Stimulated activated CD8-positive, alpha-beta memory T cell treated with anti-CD3 and anti-CD28 coated beads, Interleukin-4, amount 100 ng/mL, for 1 hour (primary cell): ENCODE measurements at places on chromosomes 3 and 15.

GRCh38 chr3:140950144-140950543 lies 8.5 kb downstream of the SLC25A36 start:
- DNase-seq: no peak

GRCh38 chr15:34726406-34727100 lies 28.2 kb downstream of the GJD2 start:
- no peak for DNase-seq

DNA sequence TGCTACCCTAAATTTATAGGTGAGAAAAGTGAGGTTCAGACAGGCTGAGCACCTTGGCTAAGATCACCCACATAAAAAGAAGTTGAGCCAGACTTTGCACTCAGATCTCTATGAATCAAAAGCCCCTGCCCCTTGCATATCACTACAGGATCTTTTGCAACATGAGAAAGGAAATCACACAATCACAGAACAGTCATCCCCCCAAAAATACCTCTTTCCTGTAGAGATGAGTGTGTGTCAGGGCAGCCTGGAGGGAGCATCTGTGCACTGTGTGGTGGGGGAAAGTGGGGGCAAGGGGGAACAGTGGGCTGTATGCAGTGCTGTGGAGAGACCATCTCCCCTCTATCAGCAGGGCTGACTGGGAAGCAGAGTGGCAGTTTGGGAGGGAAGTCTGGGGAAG lies 46.6 kb downstream of the EPHB3 start:
- no peak for DNase-seq

DNA sequence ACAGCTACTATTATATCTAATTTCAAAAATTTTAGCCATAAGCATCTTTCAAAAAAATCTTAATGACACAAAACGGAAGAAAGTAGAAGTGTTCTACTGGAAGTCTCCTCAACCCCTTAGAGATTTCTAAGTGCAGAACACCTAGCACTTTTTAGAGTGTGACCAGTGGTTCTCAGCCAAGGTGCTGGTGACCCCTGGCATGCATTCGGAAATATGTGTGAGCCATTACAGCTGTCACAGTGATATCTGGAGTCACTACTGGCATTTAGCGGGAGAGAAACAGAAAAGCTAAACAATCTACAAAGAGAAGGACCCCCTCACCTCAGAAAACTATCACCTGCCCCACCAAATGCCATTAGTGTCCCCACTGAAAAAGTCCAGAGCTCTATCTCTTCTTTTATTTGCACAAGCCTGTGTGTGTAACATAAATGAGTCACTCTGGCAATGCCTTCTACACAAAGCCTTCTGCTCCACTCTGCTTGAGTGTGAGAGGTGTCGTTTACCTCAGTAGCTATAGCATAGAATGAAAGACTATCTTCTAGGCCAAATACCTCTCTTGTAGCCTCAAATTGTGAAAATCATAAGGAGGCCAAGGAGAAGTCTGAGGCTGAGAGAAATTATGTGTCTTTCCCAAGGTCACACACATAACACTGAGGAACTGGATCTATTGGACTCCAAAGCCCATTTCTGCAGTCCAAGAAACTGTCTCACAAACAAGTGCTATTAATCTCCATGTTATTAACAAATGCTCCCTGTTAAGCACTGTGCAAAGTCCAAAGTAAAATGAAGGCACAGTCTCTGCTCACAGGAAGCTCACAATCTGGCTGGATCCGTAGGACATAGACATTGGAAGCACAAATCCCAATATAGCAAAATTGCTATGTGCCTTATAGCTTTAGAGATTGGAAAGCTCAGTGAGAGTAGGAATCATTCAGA lies 28.5 kb upstream of the KCNMB2 start:
- DNase-seq: no peak

GRCh38 chr3:163766112-163766511 lies 1312.2 kb downstream of the SI start:
- no peak for DNase-seq

DNA sequence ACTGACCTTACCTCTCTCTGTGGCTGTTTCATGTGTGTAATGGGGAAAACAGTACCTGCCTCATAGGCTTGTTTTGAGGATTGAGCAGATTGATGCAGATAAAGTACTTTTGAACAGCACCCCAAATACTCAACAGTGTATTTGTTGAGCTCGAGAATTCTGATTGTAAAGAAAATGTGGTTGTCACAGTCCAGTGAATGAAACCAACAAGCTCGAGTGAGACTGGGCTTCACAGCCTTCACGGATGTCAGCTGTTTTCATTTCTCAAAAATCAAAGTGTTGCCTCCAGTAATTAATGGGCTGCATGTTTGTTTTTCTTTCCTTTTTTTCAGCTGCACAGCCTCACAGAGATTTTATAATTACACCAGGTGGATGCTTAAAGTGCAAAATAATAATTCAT lies 43.7 kb downstream of the PARP15 start:
- no peak for DNase-seq

GRCh38 chr3:127684871-127685707 lies 12.3 kb downstream of the ABTB1 start:
- no peak for DNase-seq

DNA sequence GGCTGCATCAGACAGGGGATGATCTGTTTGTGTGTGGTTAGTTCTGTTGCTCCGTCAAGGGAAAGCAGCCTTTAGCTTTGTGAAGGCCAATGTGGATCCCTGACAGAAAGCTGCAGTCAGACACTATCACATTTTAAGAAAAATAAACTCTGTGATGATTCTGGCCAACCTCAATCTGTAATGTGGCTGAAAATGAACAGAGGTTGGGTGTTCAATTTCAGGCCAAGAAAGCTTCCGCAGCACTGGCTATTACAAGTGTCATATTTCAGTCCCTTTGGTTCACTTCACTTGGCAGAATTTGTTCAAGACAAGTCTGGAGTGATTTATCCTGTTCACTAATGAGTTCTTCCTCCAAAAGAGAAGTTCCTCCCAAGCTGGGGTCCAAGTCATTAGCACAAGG lies 571.8 kb upstream of the IL12A start:
- no peak for DNase-seq

DNA sequence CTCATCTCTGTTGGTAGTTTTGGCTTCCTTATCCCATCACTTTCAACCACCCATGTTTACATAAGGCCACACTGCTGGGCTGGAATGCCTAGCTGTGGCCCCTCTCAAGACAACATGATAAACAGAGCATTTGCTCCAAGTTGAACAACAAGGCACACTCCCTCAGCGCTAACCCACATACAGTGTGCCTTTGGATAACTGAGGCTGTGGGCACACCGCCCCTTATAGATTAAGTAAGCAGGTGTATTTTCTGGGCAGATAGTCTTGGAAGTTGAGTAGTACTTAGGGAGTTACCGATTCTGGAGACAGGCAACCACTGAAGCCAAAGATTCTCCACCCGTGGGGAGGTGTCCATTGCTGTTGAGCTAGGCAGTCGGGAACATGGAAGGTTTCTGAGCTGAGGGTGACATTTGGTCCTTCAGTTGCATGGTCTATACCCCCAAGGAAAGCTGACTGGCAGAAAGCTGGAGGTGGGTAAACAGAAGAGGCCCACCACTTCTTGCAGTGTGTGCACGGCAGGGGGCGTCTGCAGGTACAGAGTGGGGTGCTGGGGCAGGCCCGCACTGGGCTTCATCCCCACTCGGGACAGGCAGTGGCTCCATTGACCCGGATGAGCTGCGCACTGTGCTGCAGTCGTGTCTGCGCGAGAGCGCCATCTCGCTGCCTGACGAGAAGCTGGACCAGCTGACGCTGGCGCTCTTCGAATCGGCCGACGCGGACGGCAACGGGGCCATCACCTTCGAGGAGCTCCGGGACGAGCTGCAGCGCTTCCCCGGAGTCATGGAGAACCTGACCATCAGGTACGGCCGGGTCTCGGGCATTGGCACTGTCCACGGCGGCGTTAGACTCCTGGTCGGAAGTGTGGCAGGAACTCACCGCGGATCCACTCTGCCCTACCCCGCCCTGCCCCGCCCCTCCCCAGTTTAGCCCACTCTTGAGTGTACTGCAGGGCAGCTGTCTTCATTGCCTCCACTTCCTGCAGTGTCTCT lies 16.8 kb downstream of the NOX5 start:
- DNase-seq: peak; percentile 3

- no peak for DNase-seq
These were observed 169.4 kb downstream of the SHQ1 start for GRCh38 chr3:72678867-72679266.

GRCh38 chr3:194300382-194300758 lies 50.8 kb downstream of the CPN2 start:
- no peak for DNase-seq

GRCh38 chr3:83559082-83559481 lies 1399.7 kb upstream of the CADM2 start:
- no peak for DNase-seq

- no peak for DNase-seq
These were observed 131.7 kb downstream of the STAG1 start for GRCh38 chr3:136620436-136620835.

GRCh38 chr3:128614076-128614475 lies 36.5 kb downstream of the RPN1 start:
- DNase-seq: no peak

DNA sequence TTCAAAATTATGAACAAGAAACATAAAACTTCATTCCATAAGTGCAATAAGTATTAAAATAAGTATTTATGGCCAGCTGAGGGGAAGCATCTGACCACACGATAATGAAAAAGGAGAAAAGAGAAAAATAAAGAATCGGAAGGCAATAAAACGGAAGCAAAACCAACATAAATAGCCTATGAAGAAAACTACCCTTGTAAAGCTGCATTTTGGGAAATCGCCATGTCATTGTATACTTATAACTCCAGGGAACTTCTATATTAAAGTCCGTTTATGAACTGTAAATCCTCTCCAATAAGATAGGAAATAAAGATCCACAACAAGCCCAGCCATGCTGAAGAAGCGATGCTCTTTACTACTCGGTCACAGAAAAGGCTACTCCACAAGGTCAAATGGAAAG lies 47.7 kb downstream of the MORC1 start:
- DNase-seq: no peak

DNA sequence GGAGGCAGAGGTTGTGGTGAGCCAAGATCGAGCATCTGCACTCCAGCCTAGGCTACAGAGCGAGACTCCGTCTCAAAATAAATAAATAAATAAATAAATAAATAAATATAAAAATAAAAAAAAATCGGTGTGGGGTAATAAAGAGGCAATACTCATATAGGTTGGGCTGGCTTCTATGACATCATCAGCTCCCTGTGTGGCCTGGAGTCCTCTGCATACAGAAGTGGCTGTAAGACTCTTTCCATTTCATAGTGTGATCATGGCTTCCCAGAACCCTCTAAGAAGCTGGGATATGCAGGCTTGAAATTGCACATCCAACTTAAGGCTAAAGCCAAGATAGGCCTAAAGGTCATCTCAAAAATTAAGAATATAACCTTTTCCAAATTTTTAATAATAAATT lies 101.6 kb downstream of the ZIC4 start:
- DNase-seq: no peak

DNA sequence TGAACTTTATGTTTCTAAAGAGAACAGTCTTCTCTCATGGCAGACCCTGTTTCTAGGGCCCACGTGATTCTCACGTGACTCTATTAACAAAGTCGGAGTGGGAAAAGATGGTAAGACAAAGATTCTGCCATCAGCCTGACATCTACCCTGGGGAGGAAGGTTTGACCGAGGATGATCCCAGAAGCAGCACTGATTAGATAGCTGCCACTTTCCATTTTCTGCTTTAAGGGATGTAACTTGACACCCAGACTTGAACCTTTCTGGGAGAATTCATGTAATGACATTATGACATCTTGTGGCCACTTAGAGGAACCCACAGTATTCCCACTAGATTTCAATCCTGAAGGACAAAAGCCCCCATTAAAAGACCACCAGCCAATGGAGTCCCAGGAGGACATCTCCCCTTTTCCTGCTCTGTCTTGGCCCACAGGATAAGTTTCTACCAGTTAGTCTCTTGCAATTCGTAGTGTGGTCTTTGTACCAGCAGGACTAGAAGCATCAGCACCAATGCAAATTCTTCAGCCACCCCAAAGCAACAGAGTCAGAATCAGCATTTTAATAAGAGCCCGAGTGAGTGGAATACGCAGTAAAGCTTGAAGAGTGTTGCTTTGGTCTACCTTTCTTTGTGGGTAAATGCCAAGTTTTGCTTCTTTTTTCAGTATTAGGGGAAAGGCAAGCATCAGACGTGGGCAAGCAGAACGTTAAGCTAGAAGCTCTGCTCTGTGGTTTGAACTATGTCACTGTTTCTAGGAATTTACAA lies 480.5 kb upstream of the PROK2 start:
- no peak for DNase-seq

GRCh38 chr15:66153549-66154415 lies 99.8 kb downstream of the MEGF11 start:
- no peak for DNase-seq

GRCh38 chr15:24146251-24146650 lies 459.1 kb upstream of the NDN start:
- DNase-seq: no peak

GRCh38 chr3:61360297-61360965 lies 109.2 kb upstream of the FHIT start:
- DNase-seq: no peak
